ENCODE measurements at places on chromosomes 6 and 20.

DNA sequence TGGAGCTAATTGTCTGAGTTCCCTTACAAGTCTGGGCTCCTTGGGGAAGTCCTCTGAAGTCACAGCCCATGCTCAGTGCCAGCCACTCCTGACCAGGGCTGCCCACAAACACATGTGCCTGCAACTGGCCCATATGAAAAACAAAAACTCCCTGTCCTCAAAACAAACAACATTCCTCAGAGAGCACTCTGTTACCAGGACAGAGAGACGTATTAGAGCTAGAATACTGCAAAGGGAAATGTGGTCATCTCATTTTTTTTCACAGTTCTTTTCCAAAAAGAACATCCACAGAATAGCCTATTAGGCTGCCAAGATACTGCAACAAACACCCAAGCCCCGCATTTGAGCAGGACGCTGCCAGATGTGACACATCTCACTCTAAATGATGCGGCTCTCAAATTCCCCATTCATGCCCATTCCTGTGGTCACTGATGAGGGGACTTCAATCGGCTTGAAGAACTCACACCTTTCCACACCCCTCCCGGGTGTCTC lies 71.1 kb downstream of the SLC22A23 start:
- DNase-seq = no peak

DNA sequence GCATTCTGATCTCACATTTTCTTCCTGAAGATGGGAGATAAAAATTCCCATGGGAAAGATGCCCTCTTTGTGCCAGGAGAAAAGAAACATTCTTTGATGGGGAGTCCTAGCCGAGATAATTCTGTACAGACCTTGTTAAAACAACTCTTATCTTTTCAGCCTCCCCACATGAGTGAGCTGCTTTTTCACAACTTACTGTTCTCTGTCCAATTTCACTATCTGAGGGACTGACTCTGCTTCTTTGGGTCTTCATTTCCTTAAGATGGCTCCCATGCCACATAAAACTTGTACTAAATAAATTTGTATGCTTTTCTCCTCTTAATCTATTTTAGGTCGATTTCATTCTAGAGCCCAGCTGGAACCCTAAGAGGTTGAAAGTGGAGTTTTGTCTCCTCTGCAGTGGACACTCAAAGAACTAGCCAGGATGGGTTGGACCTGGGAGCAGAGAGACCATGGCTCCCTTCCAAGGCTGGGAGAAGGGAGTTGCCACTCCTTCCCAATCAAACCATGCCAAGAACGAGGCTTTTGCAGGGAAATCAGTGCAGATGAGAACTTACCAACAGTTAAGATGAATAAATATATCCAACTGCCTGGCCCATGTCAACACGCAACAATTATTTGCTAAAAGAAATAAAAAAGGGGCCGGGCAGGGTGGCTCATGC lies 285.8 kb upstream of the SULF2 start:
- DNase-seq = no peak

- no peak for DNase-seq
Observed at GRCh38 chr6:52341561-52342260, 20.2 kb upstream of the PAQR8 start.

DNA sequence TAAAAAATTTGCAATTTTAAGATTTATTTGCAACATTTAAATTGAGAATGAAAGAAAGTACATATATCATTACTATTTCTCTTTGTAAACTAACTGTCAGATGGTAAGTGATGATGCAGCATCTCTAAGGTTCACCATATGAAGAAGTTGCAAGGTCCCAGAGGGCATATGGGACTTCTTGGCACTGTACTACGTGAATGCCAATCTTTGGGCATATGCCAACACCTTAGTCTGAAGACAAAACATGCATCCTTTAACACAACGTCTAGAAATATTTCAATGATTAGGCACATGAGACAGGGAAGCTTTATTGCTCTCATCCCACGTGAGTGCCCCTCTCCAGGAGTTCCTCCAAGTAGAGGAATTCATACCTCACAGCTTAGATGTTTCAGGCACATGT lies 66.8 kb downstream of the CDK19 start:
- DNase-seq = no peak

DNA sequence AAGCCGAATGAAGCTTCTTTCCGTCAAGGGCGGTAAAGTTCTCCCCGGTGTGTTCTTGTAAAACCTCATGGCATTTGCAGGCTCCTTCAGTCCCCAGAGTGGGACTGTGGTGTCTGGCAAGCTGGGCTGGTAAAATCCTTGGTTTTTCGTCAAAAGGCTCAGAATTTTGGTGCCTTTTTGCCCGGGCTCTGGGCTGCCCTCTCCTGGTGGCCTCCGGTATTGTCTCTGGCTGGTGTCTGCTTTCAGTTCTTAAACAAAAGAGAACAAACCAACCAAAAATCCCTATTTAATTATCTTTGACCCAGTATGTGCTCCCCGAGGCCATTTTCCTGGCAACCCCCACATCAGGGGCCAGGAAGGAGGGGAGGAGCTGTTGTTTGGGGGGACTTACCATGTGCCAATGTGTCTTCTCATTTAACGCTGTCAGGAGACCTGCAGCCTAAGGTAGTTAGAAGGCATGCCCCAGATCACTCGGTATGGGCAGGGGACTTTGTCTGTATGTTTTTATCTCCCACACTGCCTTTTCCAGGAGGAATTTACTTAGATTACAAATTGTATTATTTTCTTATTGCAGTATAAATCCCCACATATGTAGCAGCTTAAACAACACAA lies 11.1 kb downstream of the CDH4 start:
- peak; percentile 29 for DNase-seq

GRCh38 chr20:59152559-59153354 lies 10.9 kb upstream of the ZNF831 start:
- no peak for DNase-seq

GRCh38 chr20:8627340-8628004 lies 441.4 kb upstream of the PLCB4 start:
- DNase-seq = no peak

DNA sequence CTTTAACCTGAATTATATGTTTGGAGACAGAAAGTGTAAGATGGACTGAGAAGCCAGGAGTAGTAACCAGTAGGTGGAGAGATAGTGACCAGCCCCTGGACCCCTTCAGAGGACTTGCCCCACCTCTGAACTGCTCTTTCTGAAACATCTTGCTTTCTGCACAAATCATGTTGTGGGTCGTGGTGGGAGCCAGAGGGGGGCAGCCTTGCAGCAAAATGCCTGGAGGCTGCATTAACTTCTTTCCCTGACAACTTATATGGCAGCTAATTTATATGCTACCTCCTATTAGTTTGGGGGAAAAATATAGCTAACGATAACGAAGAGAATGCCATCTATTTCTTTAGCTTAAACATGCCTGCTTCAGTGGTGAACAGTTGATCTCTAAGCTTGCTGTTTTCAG lies 859.8 kb downstream of the MAFB start:
- DNase-seq = peak; percentile 53

- peak; percentile 45 for DNase-seq
Observed at GRCh38 chr6:145963216-145964068, 716 bp downstream of the SHPRH start.

DNA sequence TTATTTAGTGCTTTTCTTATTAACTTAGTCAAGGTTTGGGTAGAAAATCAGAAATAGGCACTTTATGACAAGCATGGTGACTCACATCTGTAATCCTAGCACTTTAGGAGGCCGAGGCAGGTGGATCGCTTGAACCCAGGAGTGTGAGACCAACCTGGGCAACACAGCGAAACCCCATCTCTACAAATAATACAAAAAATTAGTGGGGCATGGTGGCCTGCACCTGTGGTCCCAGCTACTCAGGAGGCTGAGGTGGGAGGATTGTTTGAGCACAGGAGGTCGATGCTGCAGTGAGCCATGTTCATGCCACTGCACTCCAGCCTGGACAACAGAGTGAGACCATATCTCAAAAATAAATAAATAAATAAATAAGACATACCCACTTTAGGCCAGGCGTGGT lies 51.3 kb upstream of the THEMIS start:
- DNase-seq = no peak

DNA sequence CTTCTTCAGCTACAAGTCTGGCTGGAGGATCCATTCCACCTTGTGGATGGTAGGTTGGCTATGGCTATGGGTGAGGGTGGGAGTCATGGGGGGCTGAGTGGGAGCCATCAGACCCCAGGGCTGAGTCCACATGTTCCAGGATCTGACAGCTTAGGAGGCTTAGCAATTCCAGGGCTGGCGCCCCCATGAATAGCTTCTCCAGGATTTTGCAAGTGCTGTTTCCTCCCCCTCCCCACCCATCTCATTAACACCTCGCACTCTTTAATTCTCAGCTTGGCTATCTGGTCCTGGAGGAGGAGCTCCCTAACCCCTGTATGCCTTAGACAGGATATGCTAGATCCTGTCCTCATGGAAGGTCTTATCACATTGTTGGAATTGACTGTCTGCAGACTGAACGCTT lies 39.0 kb upstream of the ANGPT4 start:
- DNase-seq = no peak

GRCh38 chr6:43771210-43771857 lies 1.3 kb downstream of the VEGFA start:
- peak; percentile 37 for DNase-seq

- DNase-seq = no peak
Observed at GRCh38 chr6:11232770-11233626, 530 bp upstream of the NEDD9 start.

DNA sequence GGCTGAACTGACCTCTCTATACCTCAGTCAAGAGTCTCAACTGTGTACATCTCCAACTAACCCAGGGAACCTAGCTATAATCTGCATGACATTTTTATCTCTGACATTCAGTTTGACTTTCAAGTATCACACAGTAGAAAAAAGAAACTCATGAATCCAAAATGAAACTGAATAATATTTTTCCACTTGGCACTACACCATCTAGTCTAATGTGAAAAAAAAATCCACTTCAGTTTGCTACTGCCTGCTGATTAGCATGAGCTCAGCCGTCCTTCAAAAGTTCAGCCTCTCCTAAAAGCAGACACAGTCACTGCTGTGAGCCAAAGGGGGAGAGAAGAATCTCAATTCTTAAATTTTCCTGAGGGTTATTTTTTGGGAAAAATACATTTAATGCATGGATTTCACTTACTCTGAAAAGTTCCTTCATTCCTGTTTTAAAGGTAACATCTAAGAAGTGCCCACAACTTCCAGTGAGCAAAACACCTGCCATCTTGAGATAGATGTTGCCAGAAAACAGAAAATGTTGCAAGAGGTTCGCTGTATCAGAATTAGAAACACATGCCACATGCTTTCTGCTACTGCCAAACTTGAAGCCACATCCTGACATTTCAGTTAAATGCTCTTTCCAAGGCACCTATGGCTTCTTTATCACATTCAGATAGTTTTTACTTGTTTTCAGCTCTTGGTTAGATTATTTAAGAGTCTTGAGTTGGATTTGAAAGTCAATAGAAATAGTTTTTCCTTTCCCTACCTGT lies 95.4 kb downstream of the MKKS start:
- no peak for DNase-seq

DNA sequence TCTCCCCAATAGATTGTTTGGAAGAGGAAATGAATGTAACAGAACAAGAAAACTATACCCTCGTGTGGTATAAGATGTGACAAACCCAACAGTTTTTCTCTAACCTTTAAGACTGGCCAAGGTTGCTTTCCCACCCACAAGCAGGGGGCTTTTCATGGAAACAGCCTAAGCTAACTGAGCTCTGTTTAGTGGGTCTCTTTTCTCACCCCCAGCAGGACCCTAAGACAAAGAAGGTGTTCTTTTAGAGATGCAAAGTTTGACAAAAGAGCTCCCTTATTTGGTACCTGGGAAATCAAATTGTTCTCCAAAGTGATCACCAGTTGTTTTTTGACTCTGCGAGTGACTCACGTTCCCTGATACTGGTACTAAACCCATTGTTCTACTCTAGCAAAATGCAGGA lies 59.1 kb downstream of the MBOAT1 start:
- no peak for DNase-seq

DNA sequence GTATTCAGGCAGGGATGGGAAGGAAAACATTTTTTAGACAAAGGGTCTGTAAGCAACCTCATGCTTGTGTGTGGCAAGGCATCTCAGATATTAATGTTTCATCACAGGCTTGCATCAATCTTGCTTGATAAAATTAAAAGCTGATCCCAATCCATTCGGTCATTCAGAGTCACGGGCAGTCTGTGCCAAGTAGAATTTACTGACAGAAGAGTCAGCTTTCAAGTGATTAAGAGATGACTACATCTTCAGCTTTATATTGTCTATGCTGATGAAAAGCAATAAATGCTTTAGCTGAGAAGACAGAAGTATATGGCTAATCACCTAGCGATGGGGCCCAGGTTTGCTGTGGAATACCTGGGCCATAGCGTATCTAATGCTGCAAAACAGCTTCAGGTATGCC lies 3.5 kb downstream of the PLEKHG1 start:
- no peak for DNase-seq

DNA sequence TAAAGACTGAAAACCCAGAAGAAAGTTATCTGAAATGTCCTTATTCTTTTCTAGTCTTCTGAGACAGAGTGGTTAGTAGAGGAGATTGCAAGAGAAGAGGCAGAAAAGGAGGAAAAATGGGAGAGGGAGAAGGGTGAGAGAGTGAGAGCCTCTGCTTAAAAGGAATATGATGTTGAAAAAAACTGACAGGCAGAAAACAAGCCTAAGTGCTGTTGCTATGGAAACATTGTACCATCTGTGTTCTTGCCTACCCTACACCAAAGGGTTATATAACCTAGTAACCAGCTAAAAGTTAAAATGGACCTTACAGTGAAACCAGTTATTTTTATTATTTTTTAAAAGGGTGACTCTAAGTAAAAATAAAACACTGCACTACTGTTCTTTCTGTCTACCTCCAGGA lies 28.3 kb upstream of the SH3BGRL2 start:
- DNase-seq = no peak

Measured in fibroblast of skin of scalp (primary cell).